Left lung (tissue), 14 donors: ENCODE measurements at places on chromosomes 5 and 9. TPM values are rescaled to one million over a fixed set of nuclear protein-coding genes. Genes with fewer than 3 reads are reported as not detected.

DNA sequence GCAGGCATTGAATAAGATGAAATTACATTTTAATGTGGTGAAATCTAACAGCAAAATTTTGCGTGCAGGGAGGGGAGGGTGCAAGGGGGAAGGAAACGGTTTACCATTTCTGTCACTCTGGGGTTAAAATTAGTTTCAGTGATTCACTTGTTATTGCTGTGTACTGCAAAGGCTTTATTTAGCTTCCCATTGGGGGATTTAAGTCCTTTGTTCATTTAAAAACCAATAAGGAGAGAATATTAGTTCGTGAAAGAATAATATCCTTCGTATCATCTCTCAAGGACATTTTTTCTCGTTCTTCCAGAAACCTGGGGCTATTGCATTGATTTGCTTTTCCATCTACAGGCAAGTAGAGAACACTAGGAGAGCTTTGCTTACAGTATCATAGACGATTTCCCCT lies 667.8 kb upstream of the RGMB start:
- H3K36me3 ChIP-seq = no peaks in the 10 kb centered on the region
- no peak overlapping the region for H3K4me3 ChIP-seq
- H3K27me3 ChIP-seq = no peaks in the 10 kb centered on the region

GRCh38 chr5:6527749-6528455 lies 79.2 kb downstream of the UBE2QL1 start:
- no peaks in the 10 kb centered on the region for H3K36me3 ChIP-seq
- peaks cover 5% of the 10 kb centered on the region for H3K27me3 ChIP-seq
- no peaks in the 10 kb centered on the region for H3K4me1 ChIP-seq
- no peak overlapping the region for H3K4me3 ChIP-seq
- DNase-seq = no peak

- peak overlapping the region; percentile 77 for H3K27ac ChIP-seq
- no peaks in the 10 kb centered on the region for H3K36me3 ChIP-seq
- no peak for DNase-seq
Observed at GRCh38 chr9:77954013-77954665, 77.5 kb downstream of the GNAQ start.

- peak; percentile 61 for DNase-seq
- no peaks in the 10 kb centered on the region for H3K4me1 ChIP-seq
- no peaks in the 10 kb centered on the region for H3K36me3 ChIP-seq
- H3K27me3 ChIP-seq = no peaks in the 10 kb centered on the region
Observed at GRCh38 chr5:106875591-106876297, 795.0 kb downstream of the EFNA5 start.

GRCh38 chr5:362189-362588 lies 40.7 kb downstream of the AHRR start:
- H3K4me1 ChIP-seq = no peaks in the 10 kb centered on the region
- H3K4me3 ChIP-seq = no peak overlapping the region
- no peaks in the 10 kb centered on the region for H3K36me3 ChIP-seq
- H3K27ac ChIP-seq = no peak overlapping the region
- DNase-seq = no peak
- no peaks in the 10 kb centered on the region for H3K27me3 ChIP-seq

- H3K27me3 ChIP-seq = no peaks in the 10 kb centered on the region
- DNase-seq = no peak
- no peaks in the 10 kb centered on the region for H3K4me1 ChIP-seq
- H3K27ac ChIP-seq = no peak overlapping the region
Observed at GRCh38 chr9:5408596-5408995, 29.1 kb downstream of the PLGRKT start.

GRCh38 chr5:178564811-178565550 lies 25.2 kb downstream of the COL23A1 start:
- no peak overlapping the region for H3K4me3 ChIP-seq
- H3K36me3 ChIP-seq = no peaks in the 10 kb centered on the region
- no peak for DNase-seq

- no peak overlapping the region for H3K4me3 ChIP-seq
- no peaks in the 10 kb centered on the region for H3K4me1 ChIP-seq
- no peak for DNase-seq
- no peak overlapping the region for H3K27ac ChIP-seq
- H3K27me3 ChIP-seq = no peaks in the 10 kb centered on the region
Observed at GRCh38 chr5:131684051-131684450, 49.0 kb upstream of the RAPGEF6 start.

- H3K4me1 ChIP-seq = no peaks in the 10 kb centered on the region
- no peak for DNase-seq
- H3K27ac ChIP-seq = no peak overlapping the region
- no peaks in the 10 kb centered on the region for H3K36me3 ChIP-seq
Observed at GRCh38 chr5:37855438-37855837, 15.6 kb upstream of the GDNF start.

DNA sequence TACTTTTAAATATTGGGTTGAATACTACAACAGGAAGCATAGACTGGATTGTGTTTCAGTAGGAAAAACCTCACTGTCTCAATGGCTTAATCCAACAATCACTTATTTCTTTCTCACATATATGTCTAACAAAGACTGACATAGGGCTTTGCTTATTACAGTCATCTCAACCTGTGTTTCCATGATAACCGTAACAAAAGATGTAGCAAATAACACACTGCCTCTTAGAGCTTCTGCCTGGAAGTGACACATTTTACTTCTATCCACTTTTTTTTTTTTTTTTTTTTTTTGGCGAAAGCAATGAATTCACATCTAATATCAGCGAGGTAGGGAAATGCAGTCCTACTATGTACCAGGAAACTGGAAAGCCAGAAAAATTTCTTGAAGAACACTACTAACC lies 204.9 kb upstream of the CDKN2B start:
- H3K27ac ChIP-seq = no peak overlapping the region
- H3K36me3 ChIP-seq = no peaks in the 10 kb centered on the region

DNA sequence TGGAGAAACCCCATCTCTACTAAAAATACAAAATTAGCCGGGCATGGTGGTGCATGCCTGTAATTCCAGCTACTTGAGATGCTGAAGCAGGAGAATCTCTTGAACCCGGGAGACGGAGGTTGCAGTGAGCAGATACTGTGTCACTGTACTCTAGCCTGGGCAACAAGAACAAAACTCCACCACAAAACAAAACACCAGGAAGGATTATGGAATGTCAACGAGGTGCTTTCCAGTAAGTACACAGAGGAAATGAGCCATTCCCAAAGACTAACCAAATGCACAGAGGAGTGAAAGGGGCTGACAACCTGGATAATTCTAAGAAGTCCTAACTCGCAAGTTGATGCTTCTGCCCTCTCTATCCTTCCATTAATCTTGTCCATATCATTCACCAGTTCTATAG lies 126.1 kb upstream of the RETREG1 start:
- no peak for DNase-seq
- H3K27me3 ChIP-seq = no peaks in the 10 kb centered on the region
- H3K4me3 ChIP-seq = no peak overlapping the region
- no peaks in the 10 kb centered on the region for H3K4me1 ChIP-seq
- H3K27ac ChIP-seq = no peak overlapping the region
- no peaks in the 10 kb centered on the region for H3K36me3 ChIP-seq

Gene CAPSL
- total RNA-seq = 6.9 TPM

- no peaks in the 10 kb centered on the region for H3K36me3 ChIP-seq
- H3K27me3 ChIP-seq = no peaks in the 10 kb centered on the region
- H3K27ac ChIP-seq = no peak overlapping the region
- DNase-seq = no peak
- no peak overlapping the region for H3K4me3 ChIP-seq
- H3K4me1 ChIP-seq = no peaks in the 10 kb centered on the region
Observed at GRCh38 chr5:154300207-154300883, 109.8 kb downstream of the GALNT10 start.

DNA sequence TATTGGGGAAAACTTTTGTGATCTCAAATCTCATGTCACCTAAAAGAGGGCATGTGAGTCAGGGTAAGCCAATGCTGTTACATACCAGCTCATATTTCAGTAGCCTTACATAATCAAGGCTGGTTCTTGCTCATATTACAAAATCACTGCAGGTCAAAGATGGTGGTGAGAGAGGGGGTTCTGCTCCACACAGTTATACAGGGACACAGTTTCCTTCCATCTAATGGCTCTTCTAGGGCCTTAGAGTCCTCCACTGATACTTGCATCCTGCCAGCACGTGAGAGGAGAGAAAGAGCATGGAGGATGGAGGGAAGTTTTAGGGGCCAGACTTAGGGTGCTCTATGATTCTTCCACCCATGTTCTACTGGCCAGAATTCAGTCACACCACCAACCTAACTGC lies 130.0 kb downstream of the LIFR start:
- peaks cover 4% of the 10 kb centered on the region for H3K27me3 ChIP-seq
- no peak overlapping the region for H3K27ac ChIP-seq
- DNase-seq = no peak
- no peaks in the 10 kb centered on the region for H3K4me1 ChIP-seq
- no peaks in the 10 kb centered on the region for H3K36me3 ChIP-seq

- H3K27ac ChIP-seq = no peak overlapping the region
- no peaks in the 10 kb centered on the region for H3K4me1 ChIP-seq
- no peak overlapping the region for H3K4me3 ChIP-seq
- no peak for DNase-seq
Observed at GRCh38 chr5:23648656-23649055, 141.2 kb downstream of the PRDM9 start.

GRCh38 chr5:161385027-161385426 lies 161.5 kb downstream of the GABRB2 start:
- no peak for DNase-seq
- no peak overlapping the region for H3K4me3 ChIP-seq
- no peaks in the 10 kb centered on the region for H3K27me3 ChIP-seq
- no peaks in the 10 kb centered on the region for H3K36me3 ChIP-seq
- H3K27ac ChIP-seq = no peak overlapping the region

Gene FBP1
- 191 TPM for total RNA-seq

DNA sequence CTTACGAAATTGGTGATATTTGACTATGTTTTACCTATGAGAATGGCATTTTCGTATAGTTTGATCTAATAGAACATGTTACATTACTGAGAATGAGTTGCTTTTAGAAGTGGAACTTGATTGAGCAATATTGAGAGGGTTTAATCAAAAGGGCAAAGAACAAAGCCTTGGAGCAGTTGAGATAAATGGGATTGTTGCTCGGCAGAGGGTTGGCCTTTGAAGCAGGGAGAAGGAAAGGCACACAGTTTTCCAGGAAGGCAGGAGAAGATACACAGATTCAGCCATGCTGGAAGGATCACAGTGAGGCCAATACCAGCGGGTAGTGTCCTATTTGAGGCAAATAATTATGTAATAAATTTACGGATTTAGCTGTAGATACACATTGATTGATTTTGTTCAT lies 19.5 kb downstream of the MAN2A1 start:
- no peaks in the 10 kb centered on the region for H3K4me1 ChIP-seq
- no peak overlapping the region for H3K27ac ChIP-seq
- no peaks in the 10 kb centered on the region for H3K36me3 ChIP-seq
- H3K27me3 ChIP-seq = no peaks in the 10 kb centered on the region
- no peak for DNase-seq
- H3K4me3 ChIP-seq = no peak overlapping the region

DNA sequence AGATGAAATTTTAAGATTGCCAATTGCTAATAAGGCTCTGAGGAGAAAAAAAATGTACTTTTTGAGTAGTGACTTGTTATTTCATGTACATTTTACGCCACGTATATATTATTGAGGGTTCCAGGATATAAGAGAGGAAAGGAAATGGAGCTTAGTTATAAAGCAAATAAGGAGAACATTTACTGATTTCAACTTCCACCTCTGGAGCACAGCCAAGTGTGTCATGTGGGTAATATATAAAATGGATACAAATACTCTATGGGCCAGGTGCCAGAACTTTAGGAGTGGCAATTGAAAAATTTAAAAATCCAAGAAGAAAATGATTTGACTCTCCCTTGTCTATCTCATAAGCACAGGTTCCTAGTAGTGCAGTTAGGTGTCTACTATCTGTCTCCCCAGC lies 45.0 kb upstream of the VLDLR start:
- no peak for DNase-seq
- no peaks in the 10 kb centered on the region for H3K4me1 ChIP-seq
- H3K4me3 ChIP-seq = no peak overlapping the region
- no peaks in the 10 kb centered on the region for H3K27me3 ChIP-seq
- no peaks in the 10 kb centered on the region for H3K36me3 ChIP-seq

GRCh38 chr9:125418404-125418803 lies 156.8 kb downstream of the GAPVD1 start:
- H3K4me3 ChIP-seq = no peak overlapping the region
- no peak for DNase-seq
- no peaks in the 10 kb centered on the region for H3K27me3 ChIP-seq
- H3K27ac ChIP-seq = no peak overlapping the region
- no peaks in the 10 kb centered on the region for H3K4me1 ChIP-seq
- H3K36me3 ChIP-seq = no peaks in the 10 kb centered on the region

DNA sequence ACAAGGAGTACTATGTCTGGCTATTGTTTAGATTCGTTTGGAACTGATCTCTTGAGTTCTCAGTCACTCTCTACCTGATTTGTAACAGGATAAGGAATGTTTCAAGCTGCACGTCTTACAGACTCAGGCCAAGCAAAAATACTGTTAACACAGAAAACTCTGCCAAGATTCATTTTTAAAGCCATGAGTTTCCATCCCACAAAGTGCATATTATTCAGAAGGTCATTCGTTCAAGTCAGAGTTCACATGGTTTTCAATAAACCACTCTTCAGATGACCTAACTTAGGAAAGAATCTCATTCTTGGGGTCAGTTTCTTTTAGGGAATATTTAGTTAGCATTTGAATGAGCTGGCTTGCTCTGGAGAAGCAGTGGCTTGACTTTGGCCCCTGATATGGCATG lies 49.3 kb downstream of the F2R start:
- no peaks in the 10 kb centered on the region for H3K27me3 ChIP-seq
- H3K4me1 ChIP-seq = no peaks in the 10 kb centered on the region
- DNase-seq = no peak
- no peak overlapping the region for H3K4me3 ChIP-seq

DNA sequence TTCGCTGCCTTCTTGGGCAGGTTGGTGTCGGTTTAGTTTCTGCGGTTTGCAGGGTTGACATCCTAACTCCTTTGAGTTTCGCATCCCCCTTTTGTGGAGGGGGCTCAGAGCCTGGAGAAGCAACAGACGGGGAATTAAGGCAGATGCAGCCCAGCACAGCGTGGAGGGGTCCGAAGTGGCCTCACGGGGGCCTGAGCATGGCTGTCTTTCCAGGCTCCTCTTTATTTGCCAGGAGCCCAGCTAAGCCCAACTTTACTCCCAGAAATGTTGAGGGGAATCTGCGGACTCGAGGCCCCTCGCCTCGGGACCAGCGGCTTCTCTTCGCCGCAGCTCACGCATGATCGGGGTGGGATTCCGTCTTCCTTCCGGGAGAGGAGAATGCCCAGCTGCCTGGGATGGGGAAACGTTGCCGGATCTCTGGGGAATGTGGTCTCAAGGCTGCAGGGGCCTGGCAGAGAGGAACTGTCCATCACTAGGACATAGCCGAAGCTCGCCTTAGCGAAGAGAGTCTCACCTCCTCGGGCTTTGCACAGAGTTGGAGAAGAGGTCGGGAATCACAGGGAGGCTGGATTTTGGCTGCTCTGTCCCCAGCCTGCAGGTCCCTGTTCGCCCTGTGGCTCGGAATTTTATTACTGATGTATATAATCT lies 1.3 kb downstream of the RAI14 start:
- H3K36me3 ChIP-seq = no peaks in the 10 kb centered on the region
- DNase-seq = peak; percentile 37
- H3K4me3 ChIP-seq = peak overlapping the region; percentile 86
- H3K27ac ChIP-seq = peak overlapping the region; percentile 92
- no peaks in the 10 kb centered on the region for H3K27me3 ChIP-seq

GRCh38 chr5:40220260-40220659 lies 459.5 kb upstream of the PTGER4 start:
- H3K4me3 ChIP-seq = no peak overlapping the region
- H3K27me3 ChIP-seq = no peaks in the 10 kb centered on the region
- H3K27ac ChIP-seq = no peak overlapping the region

Gene SLCO6A1
- not detected for total RNA-seq

Gene CYSRT1
- total RNA-seq = 0.50 TPM

Gene SOHLH1
- total RNA-seq = not detected

Gene SPINK13
- not detected for total RNA-seq
